CD4-positive, alpha-beta T cell treated with Interleukin-17A for 1 hour (primary cell): ENCODE measurements at places on chromosomes 5 and 9.

DNA sequence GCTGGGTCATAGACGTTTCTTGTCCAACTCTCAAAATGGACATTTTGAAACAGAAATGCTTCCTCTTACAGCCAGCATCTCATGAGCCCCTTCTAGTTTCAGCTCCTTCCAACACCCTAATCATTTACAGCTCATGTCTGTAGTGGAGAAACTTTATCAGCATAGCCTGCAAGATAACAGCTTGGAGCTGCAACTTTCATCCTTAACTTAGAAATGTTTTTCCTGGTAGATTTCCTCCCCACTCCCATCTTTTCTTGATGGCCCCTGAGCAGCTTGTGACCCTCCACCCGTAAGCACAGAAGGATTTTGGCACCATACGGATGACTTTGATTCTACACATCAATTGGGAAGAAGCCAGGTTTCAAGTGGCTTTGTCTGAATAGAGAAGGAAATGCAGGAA is 53.5 kb upstream of the TGFBR1 start:
- no peak for DNase-seq

DNA sequence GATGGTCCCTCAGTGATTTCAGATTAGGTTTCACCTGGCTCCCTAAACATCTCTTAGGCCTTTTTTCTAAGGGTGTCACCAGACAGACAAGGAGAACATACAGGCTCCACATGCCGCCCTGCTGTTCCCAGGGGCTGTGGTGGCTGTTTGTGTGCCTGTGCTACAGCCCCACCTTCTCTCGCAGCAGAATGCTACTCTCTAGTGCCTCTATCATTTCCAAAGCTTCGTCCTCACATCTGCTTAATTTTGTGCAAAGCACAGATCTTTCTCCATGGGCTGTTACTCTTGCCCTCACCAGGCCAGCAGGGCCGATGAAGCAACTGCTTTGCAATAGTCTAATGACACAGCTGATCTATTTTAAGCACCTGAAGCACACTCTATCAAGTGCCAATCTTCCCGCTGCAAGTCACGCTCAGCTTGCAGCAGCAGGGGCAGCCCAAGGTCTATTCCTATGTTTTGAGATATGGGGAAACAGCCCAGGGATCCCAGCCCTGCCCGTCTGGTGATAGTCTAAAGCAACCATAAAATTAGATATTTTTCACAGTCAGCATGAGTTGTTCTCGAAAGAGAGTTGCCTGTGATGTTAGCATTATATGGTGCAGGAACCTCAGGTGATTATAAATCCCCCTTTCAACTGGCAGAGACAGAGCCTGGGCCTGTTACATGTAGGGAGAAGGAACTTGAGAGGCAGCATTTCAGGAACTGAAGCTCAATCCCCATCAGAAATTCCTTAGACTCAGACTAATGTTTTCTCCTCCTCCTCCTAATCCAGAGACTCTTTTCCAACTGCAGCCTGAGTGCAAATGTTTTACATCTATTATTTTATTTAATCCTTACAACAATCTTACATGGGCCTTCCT is 12.7 kb downstream of the ABLIM3 start:
- no peak for DNase-seq

- no peak for DNase-seq
These were observed 17.9 kb downstream of the MIGA2 start for GRCh38 chr9:129054163-129054851.

- DNase-seq = no peak
These were observed 291.8 kb downstream of the AOPEP start for GRCh38 chr9:95018099-95018936.

DNA sequence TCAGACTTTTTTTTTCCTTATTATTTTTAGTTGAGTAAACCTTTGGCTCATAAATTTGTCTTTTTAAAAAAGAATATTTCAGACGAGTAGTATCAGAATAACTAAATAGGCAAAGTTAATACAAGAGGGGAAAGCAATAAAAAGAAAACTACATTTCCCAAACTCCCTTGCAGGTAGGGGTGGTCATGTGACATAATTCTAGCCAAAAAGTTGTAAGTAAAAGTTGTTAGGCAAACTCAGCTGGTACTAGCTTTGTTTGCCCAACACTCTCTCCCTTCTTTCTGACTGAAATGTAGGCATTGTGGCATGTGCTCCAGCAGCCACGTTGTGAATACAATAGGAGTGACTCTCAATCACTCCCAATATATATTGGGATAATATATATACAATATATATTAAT is 20.9 kb downstream of the GIN1 start:
- DNase-seq = no peak

GRCh38 chr9:93776256-93776655 is 178.9 kb downstream of the BARX1 start:
- DNase-seq = no peak

- DNase-seq = no peak
These were observed 911 bp downstream of the ABLIM3 start for GRCh38 chr5:149141957-149142851.

- no peak for DNase-seq
These were observed 702.1 kb downstream of the SEMA5A start for GRCh38 chr5:8843771-8844170.

- no peak for DNase-seq
These were observed 40.2 kb downstream of the TMEM232 start for GRCh38 chr5:110686270-110686669.

GRCh38 chr5:130885691-130886090 is 279.4 kb downstream of the HINT1 start:
- DNase-seq = no peak

DNA sequence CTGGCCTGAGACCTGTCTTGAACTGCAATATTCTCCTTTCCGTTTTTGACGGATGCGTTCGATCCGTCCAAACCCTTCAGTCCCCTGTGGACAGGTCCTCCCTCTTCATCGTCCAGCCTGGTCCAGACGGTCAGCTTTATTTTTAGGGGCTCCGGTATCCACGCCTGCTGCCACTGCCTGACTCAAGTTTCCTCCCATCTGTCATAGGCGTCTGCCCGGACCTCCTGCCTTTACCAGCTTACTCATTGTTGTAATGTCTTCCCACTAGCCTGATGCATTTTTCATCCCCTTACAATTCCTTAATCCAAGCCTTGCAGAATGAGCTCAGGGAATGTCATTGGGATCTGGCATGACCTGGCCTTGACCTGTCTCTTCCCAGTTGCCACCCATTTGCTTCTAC is 145.8 kb downstream of the TENT4A start:
- DNase-seq = no peak

DNA sequence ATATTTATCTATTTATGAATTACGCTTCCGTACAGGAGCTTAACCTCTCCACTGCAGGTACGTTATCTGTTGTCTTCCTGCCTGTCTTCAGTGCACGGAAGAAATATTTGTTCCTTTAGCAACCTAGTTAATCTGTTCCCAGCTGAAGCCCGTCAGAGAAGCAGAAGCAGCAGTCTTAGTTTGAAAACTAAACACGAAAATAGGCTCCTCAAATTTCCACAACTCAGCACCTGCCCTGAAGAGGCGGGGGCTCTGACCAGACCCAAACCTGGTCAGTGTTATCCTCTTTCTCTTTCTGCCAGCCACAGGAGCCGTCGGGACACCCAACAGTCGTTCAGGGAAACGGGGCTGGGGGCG is 462 bp downstream of the NUDCD2 start:
- DNase-seq = no peak

DNA sequence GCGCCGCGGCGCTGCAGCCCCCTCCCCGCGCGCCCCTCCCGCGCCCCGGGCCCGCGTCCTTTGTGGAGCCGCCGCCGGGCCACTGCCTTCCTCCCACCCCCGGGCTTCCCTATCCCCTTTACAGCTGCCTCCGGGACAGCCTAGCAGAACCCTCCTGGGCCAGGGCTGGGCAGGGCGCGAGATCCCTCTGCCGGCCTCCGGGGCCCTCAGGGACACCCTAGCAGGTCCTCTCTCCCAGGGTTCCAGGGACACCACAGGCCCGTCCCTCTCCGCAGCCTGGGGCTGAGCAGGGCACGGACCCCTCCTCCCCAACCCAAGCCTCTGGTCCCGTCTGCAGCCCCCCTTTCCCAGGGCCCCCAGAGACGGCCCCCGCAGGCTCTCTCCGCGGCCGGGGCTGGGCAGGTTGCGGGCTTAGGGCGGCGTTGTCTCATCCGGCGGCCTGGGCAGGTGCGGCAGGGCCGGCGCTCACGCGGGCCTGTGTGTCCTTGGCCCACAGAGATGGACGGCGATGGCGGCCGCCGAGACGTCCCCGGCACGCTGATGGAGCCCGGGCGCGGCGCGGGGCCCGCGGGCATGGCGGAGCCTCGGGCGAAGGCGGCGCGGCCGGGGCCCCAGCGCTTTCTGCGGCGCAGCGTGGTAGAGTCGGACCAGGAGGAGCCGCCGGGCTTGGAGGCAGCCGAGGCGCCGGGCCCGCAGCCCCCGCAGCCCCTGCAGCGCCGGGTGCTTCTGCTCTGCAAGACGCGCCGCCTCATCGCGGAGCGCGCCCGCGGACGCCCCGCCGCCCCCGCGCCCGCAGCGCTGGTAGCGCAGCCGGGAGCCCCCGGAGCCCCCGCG is 710 bp downstream of the WNK2 start:
- DNase-seq = no peak

DNA sequence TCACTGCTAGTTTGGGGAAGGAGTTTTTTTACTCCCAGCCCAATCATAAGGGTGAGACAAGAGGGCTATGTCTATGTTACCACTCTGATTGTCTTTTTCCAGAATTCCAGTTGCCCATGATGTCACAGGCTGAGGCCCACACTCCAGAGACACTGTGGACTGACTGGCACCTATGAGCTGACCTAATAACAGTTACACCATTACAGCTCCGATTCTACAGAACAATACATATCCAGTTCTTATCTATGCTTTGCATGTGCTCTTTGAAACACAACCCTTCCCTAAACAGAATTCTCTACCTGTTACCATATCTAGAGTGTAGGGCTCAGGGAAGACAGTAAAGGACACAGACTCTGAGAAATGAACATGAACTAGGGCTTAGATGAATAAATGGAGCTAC is 45.7 kb upstream of the ALDOB start:
- DNase-seq = no peak

GRCh38 chr9:4572184-4572826 is 82.0 kb downstream of the SLC1A1 start:
- DNase-seq = no peak

DNA sequence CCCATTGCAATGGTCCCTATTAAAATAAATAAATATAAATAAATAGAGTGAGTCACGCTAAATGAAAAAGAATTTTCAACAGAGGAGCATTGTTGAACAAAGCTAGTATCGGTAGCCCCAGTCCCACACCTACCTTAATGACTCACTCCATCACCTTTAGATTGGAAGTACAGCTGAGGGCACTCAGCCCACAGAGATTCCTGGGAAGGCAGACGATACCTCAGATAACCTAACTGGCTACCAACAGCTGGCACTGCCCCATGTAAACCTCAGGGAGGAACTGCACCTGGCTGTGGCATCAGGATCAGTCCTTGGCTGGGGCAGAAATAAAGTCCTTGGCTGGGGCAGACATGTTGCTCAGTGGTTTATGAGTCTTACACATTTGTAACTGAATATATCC is 49.3 kb downstream of the SPRY4 start:
- no peak for DNase-seq

DNA sequence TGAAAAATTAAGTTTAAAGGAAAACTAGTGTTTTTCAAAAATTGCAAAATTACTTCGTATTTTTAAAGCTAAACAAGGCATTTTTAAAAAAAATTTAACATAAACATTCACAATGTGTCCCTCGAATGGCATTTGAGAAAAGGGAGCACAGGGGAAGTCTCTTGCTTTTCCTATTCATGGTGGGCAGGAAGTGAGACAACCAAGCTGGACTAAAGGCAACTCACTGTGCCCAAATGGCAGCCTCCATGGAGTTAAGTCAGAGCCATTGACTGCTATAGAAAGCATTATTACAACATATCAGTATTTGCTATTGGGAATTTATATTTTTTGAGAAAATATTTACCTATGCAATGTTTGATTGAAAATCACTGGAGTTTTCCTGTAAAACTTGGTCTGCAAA is 8.3 kb downstream of the HNRNPH1 start:
- no peak for DNase-seq

DNA sequence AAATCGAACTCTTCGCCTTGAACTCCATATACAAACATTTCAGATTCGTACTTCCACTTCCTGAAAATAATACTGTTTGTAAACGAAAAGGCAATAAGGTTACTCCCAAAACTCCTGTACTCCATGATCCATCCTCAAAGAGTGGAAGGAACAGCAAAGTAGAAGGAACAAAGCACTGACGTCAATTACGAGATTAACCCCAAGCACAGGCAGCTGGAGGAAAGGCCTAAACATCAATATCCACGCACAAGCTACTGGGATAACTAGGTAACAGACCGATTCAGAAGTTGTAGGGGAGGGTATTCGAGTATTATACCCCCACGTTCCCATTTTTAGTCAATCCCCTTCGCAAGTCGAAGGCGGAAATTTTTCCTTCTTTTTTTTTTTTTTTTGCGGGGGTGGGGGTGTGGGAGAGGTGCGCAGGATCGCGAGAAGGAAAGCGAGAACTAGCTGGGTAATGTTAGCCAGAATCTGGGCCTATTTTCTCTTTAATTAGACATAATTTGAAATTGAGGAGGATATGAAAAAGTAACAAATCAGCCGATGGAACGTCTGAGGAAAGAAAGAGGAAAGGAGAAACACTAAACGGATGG is 909 bp downstream of the AFF4 start:
- peak; percentile 30 for DNase-seq

DNA sequence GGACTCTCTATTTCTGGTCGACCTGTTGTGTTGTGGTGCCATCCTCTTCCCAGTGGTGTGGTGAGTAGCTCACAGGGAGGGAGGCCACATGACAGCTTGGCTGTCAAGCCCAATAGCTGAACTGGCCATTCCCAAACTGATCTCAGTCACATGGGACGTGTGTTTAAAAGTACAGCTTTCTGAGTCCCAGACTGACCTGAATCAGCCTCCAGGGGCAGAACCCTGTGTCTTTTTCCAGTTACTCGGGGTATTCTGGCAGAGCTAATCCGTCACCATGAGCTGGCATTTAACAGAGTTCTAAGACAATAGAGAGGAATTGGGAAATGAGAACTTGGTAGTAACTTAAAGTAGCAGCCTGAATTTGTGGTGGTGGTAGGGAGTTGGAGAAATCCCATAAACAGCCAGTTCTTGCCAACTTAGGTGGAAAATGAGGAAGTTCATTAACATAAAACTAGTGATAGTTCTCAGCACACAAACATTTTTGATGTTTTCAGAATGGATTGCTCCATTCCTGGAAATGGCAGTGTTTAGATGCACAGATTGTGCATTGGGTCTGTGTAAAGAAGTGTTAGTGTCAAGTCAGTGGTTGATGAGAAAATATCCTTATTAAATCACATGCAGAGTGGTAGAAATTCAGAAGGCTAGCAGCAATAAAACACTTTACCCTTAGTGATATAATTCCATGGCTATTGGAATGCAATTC is 50.9 kb downstream of the GPR107 start:
- no peak for DNase-seq

GRCh38 chr9:9045572-9045971 is 1246.0 kb upstream of the DMAC1 start:
- no peak for DNase-seq

DNA sequence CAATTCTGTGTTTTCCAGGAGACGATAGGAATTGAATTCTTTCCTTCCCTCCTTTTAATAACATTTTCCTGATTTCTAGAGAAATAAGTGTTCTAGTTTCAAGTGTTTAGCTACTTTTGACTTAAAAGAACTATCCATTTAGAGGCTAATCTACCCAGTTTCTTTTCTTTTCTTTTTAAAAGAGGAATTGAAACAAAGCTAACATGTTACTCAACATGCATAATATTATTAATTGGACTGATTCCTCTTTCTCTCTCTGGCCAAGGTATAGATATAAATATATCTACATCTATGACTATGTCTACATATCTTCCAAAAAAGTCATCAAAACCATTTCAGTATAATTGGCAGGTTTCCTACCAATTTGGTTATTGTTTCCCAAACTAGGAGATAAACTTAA is 309.8 kb downstream of the TRPM3 start:
- no peak for DNase-seq

- DNase-seq = peak; percentile 35
These were observed 10.1 kb downstream of the BRD9 start for GRCh38 chr5:882253-883183.
